ENCODE measurements at places on chromosomes 13 and 19.

DNA sequence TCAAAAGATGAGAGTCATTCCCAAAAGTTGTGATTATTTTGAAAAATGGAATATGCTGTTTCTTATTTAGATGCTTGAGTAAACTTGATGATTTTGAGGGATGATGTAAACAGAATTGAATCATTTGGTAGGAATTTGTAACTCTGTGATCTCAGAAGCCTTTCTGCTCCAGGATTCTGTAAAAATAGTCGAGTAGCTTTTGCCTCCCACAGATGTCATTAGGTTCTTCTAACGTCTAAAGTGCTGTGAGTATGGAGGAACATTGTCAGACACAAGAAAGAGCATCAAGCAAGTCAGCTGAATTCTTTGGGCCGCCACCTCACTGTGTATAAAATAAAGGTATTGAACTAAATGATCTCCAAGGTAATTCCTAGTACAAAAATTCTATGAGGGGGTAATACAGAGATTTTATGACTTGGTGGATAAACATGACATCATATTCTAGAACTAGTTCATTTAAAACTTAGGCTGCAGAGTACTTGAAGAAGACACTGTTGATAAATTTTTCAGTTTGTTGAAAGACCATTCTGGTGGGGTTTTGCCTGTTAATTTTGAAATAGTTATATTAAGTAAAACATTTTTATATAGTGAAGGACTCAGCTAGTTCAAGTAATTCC lies 1.4 kb upstream of the GPR183 start:
- DNase-seq: no peak

GRCh38 chr13:39144941-39145533 lies 106.8 kb downstream of the NHLRC3 start:
- DNase-seq: no peak

GRCh38 chr19:49447485-49448431 lies 3.9 kb downstream of the PIH1D1 start:
- no peak for DNase-seq

DNA sequence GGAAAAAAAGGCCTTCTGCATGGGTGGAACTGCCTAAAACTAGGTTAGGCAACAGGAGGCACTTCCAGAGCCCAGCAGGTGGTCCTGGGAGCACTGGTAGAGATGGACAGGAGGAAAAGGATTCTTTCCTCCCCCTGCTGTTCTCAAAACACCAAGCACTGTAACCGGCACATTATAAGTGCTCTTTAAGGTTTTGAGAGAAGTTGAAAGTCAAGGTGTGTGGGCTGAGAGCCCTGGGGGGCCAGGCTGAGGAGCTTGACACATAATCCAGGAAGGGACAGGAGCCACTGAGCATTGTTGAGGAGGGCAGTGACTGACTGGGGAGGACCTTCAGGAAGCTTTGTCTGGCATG lies 32.3 kb downstream of the SPATA13 start:
- DNase-seq: no peak

GRCh38 chr13:41648314-41648935 lies 191.1 kb downstream of the RGCC start:
- DNase-seq: no peak

DNA sequence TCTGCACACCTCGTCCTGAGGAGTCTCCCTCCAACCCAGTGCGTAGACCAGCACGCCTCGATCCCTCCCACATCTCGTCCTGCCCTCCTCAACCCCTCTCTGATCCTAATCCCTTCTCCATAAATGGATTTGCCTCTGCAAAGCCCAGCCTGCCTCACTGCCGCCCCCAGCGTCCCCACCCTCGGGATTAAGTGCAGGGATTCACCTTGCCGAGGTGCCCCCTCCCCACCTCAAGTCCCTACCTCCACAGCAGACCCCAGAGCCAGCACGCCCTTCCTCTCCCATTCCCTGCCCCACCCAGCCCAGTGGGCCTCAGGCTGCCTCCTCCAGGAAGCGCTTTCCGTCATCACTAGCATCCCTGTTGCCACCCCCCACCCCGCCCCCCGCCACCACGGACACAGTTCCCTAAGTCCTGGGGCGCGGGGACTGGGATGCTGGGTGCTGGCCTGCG lies 4.0 kb downstream of the KLF16 start:
- no peak for DNase-seq

DNA sequence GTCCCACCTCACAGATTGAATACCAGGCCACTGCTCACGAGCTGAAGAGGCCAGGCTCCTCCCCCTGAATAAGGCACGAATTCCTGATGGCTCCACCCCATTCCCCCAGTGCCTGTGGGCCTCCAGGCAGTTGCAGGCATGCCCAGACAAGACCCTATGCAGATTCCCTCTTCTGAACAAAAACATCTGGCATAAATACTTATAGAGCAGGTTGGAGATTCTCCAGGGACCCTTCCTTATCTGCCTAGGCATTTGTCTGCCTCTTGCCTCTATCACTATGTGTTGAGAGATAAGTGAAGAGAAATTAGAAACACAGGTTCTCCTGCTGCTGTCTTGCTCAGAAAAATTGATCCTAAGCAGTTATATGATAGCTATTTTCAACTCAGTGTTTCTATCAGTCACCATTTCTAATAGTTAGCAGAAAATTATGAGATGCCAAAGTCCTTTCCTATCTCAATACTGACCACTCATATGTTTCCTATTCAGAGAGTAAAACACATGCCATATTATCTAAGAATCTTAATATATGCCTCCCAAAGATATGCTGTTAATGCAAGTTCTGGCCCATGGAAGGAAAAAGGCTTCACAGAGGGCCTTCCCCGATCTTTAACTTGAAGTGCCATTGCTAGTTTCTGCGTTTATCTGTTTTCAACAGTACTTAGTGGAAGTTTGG lies 364.0 kb downstream of the KCTD12 start:
- no peak for DNase-seq

Measured in activated CD8-positive, alpha-beta memory T cell treated with anti-CD3 and anti-CD28 coated beads for 24 hours (primary cell).